A549 treated with dexamethasone at 1 μM for 4 hours (cell line): ENCODE measurements at places on chromosomes 16 and 17. TPM values are rescaled to one million over a fixed set of nuclear protein-coding genes. Genes with fewer than 3 reads are reported as not detected.

The SMIM36 gene
- not detected in 5 replicates for total RNA-seq

The NOTUM gene
- 0.20 to 0.44 TPM (median 0.31 TPM) in 5 replicates for total RNA-seq

The CTRB1 gene
- 0.18 TPM in 1 of 5 replicates, not detected in the others for total RNA-seq

The ITGB3 gene
- 2.9 to 5.5 TPM (median 4.7 TPM) in 5 replicates for total RNA-seq
